ENCODE measurements at places on chromosomes 16 and 17. TPM values are rescaled to one million over a fixed set of nuclear protein-coding genes. Genes with fewer than 3 reads are reported as not detected.

ITGAX gene
- total RNA-seq: not detected

GNAO1 gene
- not detected for total RNA-seq

SLC16A13 gene
- total RNA-seq: 22.5 TPM

PRSS33 gene
- total RNA-seq: not detected

ABCA8 gene
- total RNA-seq: not detected

DNA sequence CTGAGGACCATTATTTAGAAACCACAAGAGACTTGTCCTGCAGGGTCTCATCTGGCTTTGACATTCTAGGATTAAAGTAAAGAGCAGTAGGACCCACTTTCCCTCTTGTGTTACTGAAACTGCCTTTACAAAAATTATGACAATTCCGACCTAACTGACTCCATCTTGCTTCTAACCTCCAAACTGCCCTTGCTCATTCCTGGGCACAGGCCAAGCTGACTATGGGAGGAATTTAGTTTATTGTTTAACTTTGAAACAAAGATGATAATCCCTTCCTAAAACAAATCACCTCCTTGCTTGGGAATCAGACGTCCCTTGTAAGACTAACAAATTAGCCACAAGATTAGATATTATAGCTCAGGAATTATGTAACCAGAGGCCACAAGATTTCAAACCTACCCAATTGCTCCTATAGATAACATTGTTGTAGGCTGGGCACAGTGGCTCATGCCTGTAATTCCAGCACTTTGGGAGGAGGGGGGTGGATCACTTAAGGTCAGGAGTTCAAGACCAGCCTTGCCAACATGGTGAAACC lies 87.0 kb upstream of the FBXO47 start:
- no peak for DNase-seq

GRCh38 chr17:64920026-64920418 lies 744 bp upstream of the LRRC37A3 start:
- DNase-seq: no peak

GRCh38 chr17:40472733-40473452 lies 28.5 kb downstream of the TNS4 start:
- no peak for DNase-seq

DNA sequence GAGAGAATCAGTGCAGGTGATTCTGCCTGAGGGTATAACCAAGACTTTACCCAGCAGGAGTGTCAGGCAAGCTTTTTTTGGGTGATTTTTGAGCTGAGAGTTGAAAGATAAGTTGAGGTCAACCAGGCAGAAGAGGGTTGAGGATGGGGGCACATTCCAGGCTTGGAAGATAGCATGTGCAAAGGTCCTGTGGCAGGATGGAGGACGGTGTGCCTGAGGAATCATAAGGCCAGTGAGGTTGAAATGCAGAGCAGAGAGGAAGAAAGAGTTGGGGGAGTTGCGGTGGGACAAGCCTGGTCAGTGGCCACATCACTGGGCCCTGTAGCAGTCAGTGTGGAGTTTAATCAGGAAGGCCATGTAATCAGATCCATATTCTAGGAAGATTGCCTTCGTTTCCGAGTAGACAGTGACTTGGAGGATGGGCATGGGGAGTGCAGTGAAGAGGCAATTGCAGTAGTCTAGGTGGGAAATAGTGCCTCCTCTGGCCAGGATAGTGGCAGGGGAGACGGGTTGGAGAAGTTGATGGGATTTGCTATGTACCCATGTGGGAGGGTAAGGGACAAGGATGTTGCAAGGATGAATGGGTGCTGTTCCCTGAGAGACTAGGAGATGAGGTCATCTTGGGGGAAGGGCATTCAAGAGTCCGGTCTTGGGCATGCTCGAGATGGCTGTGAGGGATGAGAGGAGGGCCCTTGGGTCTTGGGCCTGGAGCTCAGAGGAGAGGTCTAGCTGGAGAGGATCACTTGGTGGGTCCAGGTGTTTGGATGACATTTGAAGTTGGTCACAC lies 3.9 kb downstream of the PLEKHG4 start:
- no peak for DNase-seq

DNA sequence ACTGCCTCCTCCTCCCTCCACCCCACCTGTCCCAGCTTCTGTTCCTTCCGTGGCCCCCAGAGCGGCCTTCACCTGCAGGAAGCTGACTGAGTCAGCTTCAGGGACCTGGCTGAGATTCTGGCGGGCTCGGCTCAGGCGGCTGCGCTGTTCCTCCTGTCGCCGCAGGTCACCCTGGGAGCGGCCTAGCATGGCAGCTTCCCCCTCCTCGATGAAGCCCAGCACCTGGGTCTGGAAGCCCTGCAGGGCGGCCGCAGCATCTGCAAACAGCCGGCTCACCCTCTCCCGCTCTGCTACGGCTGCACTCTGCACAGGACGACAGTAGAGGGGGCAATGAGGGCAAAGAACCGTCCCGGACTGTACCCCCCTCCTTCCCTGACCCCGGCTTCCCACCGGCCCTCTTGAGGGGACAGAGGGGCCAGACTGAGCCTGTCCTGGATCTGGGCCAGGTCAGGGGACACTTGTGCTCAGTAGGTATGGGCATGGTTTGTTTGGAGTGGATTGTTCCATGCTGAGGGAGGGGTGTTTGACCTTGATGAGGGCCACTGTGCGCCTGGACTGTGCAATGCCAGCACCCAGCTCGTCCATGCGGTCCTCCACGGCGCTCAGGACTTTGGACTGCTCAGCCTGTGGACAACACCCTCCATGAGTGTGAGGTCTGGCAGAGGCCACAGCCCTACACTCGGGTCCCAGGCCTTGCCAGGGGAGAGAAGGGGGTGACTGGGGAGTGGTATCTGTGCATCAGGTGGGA lies 2.0 kb downstream of the TRIM47 start:
- peak; percentile 96 for DNase-seq

DNA sequence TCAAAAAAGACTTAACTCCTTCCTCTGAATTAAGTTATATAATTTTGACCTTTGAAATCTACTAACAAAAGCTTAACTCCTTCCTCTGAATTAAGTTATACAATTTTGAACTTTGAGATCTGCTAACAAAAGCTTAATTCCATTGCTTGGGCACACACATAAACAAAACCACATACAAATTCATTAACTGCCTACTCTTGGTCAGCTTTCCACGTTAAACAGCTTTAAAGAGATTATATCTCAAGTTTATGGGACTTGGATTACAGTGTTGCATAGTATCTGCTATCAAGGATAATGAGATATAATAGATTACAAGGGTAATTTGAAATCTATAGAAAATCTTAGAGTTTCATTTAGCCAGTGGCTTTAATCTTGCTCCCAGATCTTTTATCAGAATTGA lies 23.5 kb downstream of the COX10 start:
- no peak for DNase-seq

All from OCI-LY7 (cell line).